ENCODE measurements at places on chromosomes 7 and 10. TPM values are rescaled to one million over a fixed set of nuclear protein-coding genes. Genes with fewer than 3 reads are reported as not detected.

The ANKRD2 gene
- not detected for total RNA-seq

The UNCX gene
- not detected for total RNA-seq

The LOXL4 gene
- total RNA-seq = 1.2 TPM

The MRC1 gene
- total RNA-seq = not detected

The CYP3A7 gene
- not detected for total RNA-seq

The MXI1 gene
- total RNA-seq = 14.4 TPM

GRCh38 chr10:30996481-30997005 lies 35.1 kb downstream of the ZNF438 start:
- DNase-seq = no peak

DNA sequence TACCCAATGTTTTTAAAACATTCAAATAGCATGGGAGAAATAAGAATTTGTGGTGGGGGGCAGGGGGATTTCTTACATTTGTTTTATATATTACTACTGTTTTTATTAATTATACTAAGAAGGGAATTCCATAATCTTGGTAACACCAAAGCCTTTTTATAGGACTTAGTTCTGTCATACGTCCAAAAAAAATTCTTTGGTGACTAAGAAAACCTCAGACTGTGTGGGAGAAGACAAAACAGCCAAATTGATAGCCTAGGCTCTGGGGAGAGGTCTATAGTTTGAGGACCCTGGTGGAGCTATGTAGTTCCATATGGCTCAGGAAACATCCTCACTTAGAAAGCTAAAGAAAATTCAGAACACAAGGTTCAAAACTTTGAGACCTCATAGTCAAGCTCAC lies 23.4 kb downstream of the ACSM6 start:
- DNase-seq = peak; percentile 56

DNA sequence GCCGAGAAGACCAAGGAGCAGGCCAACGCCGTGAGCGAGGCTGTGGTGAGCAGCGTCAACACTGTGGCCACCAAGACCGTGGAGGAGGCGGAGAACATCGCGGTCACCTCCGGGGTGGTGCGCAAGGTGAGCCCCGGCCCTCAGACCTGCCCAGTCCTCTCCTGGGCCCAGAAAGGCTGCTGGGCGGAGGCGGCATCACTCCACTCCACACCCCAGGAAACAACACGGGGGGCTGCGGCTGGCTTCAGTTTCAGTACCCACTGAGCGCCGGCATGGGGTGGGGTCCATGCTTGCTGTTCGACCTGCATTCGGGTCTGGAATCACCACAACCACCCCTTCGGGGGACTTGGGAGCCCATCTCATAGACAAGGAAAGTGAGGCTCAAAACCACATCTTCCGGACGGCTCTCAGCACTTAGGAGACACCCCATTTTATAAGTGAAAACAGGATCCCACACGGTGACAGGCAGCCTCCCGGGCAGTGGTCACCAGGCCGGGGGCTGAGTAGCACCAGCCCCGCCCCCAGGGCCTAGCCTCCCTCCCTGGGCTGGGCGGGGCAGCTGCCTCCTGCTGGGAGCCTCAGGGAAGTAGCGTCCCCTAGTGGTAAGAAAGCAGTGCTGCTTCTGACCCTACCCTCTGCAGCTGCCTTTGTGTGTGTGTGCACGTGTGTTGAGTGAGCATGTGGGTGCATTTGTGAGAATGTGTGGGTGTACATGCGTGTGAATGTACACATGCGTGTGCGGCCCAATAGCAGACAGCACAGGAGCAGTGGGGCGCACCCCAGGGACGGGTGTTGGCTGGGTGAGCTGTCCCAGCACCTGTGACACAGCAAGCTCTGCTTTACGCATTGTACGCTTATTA lies 1.8 kb downstream of the SNCG start:
- peak; percentile 48 for DNase-seq

GRCh38 chr10:104614245-104614831 lies 26.8 kb upstream of the SORCS3 start:
- peak; percentile 46 for DNase-seq

GRCh38 chr10:107342711-107343110 lies 178.2 kb upstream of the SORCS1 start:
- DNase-seq = no peak

DNA sequence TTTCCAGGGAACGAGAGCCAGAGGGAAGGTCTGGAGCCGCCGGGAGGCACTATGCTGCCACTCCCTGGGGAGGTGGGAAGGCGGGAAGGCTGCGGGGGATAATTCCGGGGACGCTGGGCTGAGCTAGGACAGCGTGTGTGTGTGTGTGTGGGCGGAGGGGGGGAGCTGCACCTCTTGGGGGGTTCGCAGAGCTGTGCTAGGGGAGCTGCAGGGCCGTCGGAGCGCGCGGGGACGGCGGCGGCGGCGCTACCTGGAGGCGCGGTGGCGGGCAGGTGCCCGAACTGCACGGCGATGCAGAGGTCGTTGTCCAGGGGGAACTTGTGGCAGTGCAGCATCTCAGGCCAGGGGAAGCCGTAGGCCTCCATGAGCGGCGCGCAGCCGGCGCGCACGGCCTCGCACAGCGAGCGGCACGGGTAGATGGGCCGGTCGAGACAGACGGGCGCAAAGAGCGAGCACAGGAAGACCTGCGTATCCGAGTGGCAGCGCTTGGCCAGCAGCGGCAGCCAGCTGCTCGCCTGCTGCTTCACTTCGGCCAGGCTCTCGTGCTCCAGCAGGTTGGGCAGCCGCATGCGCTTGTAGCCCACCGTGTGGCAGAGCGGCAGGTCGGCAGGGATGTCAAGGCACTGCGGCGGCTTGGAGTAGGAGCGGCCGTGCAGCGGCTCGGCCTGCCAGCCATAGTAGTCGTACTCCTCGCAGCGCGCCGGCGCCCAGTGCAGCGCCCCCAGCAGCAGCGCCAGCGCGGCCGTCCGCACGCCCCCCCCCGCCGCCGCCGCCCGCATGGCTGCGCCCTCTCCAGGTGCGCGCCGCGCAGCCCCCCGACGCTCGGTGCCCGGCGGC lies 526 bp downstream of the SFRP5 start:
- DNase-seq = no peak
